Trophoblast cell (in vitro differentiated cells and primary cell): ENCODE measurements at places on chromosomes 7 and 10.

DNA sequence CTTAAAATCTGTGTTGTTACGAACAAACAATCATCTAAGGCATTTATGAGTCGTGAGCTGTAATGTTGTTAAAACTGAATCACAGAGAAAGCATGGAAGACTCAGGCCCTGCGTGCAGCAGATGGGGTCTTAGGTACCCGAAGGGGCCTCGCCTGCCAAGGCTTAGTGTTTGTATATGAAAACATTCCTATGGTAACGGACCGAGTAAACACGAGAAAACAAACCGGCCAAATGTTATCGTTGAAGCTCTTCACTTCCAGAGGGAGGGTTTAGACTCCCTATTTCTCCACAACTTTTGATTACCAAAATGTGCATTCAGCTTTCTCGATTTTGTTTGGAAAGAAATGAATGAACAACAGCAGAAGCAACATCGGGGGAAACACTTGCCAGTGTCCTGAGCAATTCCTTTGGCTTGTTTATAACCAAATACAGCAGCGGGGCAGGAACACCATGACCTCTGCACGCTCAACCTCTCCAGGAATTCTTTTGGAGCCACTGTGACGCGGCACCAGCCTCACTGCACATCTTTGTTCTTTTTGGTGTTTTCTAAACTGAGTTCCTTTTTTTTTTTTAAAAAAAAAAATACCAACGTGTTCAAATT lies 121.6 kb upstream of the KLF6 start:
- peak; percentile 86 for DNase-seq

DNA sequence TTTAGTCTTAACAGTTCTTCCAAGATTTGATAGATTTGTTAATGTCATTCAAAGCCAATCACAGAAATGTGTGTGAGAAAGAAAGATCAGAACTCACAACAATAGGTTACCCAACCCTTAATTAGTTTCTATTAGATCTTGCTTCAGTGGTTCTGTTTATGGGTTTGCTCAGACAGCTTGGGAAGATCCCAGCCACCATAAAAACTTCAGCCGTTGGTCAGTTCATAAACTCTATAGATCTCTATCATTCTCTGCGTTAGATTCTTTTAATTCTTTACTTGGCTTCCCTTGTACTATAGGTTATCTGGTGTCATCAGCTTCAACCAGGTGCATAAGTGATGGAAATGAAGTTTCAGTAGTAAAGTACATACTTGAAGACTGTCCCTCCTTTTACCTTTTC lies 54.4 kb downstream of the ZNF277 start:
- DNase-seq = peak; percentile 57

DNA sequence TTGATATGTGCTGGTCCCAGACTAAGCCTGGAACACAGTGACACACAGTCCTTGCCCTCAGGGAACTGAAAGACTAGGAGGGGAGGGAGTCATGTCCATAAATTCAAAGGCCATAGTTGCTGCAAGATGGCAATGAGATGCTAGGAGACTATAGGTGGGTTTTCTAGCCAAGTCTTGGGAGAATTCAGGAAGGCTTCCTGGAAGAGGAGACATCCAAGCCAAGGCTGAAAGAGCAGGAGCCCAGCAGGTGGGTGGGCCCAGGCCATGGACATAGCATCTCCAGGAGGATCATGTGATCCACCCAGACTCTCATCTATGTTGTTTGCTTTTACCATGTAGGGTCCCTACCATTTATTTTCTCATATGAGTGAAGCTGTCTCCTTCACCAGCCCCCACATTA lies 335.1 kb downstream of the DPP6 start:
- no peak for DNase-seq

- DNase-seq = no peak
These were observed 453.5 kb downstream of the AUTS2 start for GRCh38 chr7:70051726-70052125.

- DNase-seq = no peak
These were observed 67.6 kb downstream of the PRTFDC1 start for GRCh38 chr10:24884793-24885192.

DNA sequence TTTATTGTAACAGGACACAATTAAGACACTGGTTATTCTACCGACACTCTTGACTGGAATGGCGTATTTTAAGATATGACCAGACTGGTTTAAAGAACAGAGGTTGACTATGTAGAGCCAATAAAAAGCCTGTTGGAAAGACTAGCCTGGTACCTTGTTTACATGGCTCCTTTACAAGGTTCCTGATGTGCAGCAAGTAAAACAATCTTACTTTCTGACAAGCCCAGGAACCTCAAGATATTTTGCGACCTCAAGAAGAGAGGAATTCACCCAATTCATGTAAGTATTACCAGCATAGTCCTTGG lies 14.1 kb downstream of the LARP4B start:
- DNase-seq = no peak

- DNase-seq = no peak
These were observed 146.5 kb downstream of the SEC23IP start for GRCh38 chr10:120039046-120039445.

GRCh38 chr10:48343106-48343505 lies 36.6 kb downstream of the MAPK8 start:
- no peak for DNase-seq

DNA sequence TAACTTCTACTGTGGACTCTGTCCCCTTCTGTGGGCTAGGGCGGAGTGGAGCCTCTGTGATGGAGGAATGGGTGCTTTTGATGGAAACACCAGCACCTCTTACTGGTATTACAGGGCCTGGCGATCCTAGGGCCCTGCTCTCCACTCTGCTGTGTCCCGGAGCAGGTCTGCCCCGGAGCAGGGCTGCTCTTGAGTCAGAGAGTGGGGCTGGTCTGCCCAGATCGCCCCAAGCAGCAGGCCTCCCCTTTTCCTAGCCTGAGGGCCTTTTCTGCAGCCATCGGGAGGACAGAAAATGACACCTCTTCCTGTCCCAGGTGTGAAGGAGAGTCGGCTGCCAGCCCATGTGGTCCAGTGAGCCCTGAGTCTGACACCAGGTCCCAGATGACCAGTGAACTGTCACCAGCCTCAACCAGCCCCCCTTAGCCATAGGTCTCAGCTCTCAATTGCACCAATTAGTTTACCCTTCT lies 1.4 kb downstream of the ZNF282 start:
- DNase-seq = no peak

DNA sequence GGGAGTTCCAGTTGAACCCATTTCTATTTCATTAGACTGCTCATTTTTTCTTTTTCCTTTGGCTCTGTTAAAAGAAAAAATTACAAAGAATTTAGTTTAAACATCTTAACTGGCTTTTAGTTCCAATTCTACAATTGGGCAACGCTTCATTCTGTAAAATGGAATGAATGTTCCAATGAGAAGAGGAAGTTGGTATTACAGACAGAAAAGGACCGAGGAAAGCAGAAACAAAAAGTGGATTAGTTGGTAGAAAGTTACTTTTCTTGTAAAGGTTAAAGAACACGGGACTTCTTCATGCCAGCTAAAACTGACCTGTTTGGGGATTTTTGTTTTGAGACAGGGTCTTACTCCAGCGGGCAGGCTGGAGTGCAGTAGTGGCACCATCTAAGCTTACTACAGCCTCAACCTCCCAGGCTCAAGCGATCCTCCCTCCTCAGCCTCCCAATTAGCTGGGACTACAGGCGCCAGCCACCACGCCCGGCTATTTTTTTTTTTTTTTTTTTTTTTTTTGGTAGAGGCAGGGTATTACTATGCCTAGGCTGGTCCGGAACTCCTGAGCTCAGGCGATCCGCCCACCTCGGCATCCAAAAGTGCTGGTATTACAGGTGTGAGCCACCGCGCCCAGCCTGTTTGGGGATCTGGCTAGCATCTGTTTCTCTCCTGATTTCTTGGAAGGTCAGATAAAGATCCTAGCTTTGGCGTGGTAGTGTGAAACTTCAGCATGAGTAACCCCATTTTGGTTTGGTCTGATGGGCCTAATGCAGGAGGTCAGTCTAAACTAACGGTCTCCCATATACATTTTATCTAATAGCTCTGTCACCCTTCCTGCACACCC lies 1.3 kb upstream of the VDAC2 start:
- peak; percentile 91 for DNase-seq

DNA sequence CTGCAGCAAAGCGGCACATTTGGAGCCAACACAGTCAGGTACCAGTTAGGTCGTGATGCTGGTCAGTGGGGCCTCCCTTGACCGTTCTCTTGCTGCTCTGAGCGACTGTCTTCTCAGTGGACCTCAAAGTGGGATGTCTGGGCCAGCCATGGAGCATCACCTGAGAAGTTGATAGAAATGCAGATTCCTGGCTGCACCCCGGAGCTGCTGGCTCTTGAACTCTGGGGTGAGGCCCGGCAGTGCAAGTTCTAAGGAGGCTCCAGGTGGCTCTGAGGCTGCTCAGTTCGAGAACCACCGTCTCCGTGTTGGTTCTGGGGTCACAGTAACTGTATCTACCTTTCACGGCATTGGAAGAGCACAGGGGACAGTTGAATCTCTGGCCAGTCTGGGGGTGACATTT lies 147.5 kb downstream of the WDR37 start:
- no peak for DNase-seq

DNA sequence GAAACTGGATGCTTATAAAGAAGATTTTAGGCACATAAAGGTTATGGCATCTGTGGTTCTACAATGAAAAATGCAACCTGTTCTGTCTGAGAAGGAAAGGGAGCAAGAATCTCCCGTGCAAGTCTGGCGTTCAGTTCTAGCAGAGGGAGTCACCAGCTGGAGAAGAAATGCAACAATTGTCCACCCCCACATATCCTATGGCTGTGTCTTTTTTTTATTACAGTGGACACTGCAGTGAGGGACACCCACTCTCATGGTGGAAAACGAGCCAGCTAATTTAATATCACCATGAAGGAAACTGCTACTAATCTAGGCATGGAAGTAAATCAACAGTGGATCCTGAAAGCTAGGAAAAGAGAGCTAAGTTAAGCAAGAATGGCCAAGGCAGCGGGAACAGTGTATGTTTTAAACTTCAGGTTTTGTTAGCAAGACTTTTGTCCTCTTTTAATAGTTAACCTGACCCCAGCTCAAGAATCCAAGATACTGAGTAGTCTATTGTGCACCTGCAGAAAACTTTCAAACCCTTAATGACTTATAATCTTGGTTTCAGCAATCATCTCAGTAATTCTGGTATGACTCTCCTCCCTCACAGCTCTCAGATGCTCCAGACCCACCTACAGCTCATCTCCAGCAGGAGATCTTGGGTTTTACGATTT lies 149.3 kb downstream of the FGFR2 start:
- no peak for DNase-seq

DNA sequence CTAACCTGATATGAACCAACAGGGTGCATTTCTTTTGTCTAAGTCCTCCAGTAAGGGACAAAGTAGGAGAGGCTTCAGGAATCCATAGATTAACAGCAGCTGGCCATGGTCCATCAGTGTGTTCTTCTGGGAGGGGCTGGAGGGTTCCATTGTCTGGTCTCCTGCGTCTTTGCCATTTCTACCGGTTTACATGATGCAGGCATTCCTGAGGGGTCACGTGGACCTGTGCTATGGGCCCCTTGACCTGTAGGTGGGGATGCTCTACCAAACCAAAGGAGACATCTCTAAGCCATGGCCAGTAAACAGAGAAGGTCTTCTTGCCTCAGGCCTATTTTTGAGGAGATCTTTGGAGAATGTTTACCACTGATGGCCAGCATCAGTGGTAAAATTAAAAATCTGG lies 28.7 kb upstream of the HABP2 start:
- peak; percentile 60 for DNase-seq

- no peak for DNase-seq
These were observed 39.2 kb upstream of the FZD9 start for GRCh38 chr7:73394422-73394821.

DNA sequence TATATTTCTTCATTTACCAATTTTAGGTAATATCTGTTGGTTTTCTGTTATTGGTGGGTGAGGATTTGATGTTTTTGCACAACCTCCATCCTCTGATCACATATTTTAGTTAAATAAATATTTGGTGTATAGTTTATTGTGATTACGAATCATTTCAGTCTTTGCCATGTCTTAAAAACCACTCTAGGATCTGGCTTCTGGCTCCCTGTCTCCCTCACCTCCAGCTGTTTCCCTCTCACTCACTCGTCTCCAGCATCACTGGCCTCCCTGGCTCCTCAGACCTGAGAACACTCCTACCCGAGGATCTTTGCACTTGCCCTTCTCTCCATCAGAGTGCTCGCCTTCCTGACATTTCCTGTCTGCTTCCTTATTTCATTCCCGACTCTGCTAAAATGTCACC lies 50.7 kb upstream of the NRF1 start:
- no peak for DNase-seq

- no peak for DNase-seq
These were observed 72.3 kb upstream of the SEM1 start for GRCh38 chr7:96781919-96782318.

- no peak for DNase-seq
These were observed 99.9 kb downstream of the TRIL start for GRCh38 chr7:28858206-28858605.

DNA sequence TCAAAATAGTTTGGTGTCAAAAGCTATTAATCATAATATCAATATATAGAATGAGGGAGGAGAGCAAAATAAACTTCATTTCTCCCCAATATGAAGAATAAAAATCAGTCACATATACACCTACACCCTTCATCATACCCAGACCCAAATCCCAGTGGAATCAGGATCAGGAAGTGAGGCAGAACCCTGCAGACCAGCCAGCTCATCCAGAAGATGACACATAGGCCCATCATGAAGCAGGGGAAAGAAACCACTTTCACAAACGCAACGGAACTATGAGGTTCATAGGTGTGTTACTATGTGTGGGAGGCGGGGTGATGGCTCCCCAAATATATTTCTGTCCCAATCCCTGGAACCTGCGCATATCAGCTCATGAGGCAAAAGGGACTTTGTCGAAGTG lies 89.0 kb downstream of the RSU1 start:
- DNase-seq = no peak

DNA sequence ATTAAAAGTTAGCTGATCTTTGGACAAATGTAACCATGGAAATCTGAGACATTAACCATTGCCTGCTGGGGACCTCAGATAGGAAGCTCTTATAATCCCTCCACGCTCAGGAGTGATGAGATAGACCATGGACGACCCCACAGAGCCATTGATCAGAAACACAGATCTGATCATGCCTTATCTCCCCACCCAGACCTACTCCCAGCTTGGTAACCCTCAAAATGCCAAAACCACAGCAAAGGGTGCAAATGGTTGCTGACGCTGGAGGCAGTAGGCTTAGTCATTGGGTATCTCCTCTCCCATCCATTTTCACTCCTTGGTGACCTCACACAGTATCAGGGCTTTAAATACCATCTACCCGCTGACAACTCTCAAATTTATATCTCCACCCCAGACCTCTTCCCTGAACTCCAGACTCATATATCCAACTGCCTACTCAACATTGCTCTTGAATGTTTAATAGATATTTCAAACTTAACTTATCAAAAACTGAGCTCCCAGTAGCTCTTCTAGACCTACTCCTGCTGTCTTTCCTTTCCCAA lies 60.8 kb downstream of the CRTAC1 start:
- no peak for DNase-seq

DNA sequence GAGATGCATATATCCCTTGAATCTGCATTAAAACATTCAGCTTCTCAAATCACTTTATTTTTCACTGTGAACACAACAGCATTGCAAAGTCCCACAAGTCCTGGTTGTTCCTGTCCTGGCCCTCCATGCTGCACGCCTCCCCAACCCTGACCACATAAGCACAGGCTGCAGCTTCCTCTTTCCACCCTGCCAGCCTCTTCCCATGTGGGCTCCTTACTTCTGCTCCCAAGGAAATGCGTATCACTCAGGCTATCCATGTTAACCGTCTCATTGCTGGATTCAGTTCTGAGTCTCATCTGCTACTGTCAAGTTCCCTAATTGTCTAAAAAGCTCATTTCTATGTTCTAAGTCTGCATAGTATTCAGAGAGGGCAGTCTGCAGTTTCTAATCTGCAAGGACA lies 89.7 kb upstream of the ZPBP start:
- DNase-seq = no peak
